CD4-positive, alpha-beta T cell treated with Interleukin-6 for 4 hours (primary cell): ENCODE measurements at places on chromosomes 6 and 20.

DNA sequence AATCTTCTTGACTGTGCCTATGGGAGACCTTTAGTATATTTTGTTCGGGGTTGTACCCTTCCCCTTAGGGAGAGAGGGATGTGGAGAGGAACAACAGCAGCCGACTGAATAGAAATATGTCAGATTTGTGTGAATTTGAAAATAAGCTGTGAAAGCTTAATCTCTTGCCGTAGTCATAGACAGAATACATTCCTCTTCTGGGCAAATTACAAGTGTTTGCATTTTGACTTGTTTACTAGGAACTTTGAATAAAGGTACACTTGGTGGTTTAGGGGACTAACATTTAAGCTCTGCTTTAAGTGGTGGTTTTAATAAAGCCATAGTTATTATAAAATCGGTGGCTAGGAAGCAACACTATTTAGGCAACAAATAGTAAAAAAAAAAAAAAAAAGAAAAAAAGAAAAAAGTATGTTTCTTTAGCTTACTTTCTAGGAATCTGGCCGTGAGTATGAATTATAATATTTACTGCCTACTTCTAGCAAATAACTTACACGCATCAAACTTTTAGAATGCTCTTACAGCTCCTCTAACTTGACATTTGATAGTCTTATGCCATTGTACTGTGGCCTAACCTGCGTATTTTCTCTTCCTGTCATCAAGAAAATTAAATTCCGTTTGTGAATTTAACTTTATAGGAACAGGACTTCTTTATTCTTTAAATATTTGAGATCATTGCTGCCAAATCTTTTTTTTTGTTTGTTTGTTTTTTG lies 65.1 kb downstream of the ZBTB2 start:
- no peak for DNase-seq

DNA sequence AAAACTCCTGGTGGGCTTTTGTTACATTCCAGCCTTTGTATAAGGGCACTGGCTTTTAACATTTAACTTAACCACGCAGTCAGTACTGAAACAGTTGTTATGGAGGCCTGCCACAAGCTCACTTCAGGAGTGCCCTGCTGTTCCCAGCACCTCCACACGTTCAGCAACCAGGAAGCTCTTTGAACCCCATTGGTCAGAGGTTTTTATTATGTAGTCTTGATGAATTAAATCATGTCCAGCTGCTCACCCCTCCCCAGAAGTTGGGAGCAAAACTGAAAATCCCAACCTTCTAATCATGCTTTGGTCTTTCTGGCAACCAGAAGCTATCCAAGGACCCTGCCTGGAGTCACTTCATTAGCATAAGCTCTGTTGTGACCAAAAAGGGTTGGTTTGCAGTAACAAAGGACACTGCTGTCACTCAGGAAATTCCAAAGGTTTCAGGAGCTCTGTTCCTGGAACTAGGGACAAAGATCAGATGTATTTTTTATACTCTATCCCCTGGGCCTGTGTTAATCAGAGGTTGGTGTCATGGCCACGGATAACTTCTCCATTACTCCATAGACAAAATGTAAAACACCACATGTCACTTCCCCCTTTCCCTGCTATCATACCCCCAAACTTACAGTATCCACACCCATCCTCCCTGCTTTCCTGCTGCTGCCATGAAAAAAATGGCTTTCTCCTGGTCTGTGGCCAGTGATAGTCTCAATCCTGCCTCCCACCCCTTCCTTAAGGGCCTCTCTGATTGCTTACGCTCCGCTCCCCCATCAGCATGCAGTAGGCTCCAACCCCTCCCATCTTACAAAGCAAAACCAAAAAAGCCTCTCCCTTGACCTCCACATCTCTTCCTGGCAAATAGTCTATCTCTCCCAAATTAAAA lies 3.1 kb downstream of the ARMC12 start:
- no peak for DNase-seq

- DNase-seq: peak; percentile 52
Measured at GRCh38 chr6:31898383-31899011, 999 bp upstream of the EHMT2 start.

GRCh38 chr20:43507150-43508080 lies at the start of gene L3MBTL1:
TSS of gene L3MBTL1 (plus strand) at chr20:43507697. CDS start at chr20:43513504, 5,807 bp downstream.
- DNase-seq: peak; percentile 6

DNA sequence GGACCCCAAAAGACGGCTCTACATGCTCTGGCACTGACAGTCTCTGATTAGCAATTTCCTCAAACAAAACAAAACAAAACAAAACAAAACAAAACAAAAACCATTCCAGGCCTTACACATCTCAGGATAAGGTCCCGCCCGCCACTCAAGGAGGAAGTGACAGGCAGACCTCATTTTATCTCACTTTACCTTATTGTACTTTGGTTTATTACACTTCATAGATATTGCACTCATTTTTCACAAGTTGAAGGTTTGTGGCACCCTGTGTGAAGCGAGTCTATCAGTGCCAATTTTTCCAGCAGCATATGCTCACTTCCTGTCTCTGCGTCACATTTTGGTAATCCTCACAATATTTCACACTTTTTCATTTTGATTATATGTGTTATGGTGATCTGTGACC lies 15.2 kb downstream of the ZBP1 start:
- DNase-seq: no peak

DNA sequence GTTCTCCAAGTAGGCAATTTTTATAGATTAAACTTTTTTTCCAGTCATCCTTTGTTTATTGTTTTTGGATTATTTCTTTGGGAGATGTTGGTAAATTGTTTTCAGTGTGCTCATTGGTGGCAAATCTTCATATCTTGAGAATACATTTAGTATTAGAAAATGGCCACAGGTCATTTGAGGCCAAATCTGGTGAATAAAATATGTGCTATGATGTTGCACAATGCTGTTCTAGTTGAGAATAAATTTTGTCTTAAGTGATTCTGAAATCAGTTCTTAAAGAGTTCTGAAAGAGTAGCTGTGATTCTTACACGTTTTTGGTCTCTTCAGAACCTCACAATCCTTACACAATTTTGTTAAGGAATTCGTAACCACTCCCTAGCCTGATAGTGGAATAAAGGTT lies 20.1 kb downstream of the CDKAL1 start:
- DNase-seq: no peak

GRCh38 chr6:167651318-167652041 lies 175.2 kb upstream of the AFDN start:
- DNase-seq: no peak

GRCh38 chr20:58621906-58622548 lies 29.1 kb upstream of the STX16 start:
- DNase-seq: no peak

DNA sequence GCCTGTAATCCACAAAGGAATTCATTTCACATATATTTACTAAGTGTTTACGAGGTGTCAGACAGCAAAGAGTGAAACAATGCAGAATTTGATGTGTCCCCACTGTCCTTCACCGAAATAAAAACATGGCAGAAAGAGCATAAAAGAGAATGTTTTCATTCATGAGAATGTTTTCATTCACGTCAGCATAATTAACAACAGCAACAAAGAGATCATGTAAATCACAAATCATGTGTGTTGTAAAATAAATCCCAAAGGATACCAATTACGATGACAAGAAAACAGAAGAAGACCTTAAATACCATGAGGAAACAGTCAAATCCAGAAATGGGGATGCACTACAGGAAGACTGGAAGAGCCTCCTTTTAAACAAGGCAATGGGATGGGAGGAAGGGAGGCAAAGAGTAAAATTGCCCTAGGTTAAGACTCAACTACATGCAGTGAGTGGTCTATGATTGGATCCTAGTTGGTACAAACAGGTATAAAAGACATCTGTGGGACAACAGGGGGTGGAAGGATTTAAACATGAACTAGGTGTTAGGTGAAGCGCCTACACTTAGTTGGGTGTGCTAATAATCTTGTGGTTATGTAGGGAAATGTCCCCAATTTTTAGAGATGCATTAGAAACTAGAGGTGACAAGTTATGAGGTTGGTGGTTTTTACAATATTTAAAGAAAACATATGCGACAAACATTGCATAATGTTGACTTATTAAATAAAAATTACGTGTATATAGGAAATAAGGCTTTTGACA lies 1.5 kb downstream of the ZSCAN31 start:
- DNase-seq: no peak

- DNase-seq: no peak
Measured at GRCh38 chr20:56828402-56828801, 199.3 kb downstream of the TFAP2C start.

GRCh38 chr6:34657307-34657978 lies 39.1 kb downstream of the ILRUN start:
- peak; percentile 24 for DNase-seq

- no peak for DNase-seq
Measured at GRCh38 chr6:9583753-9584352, 831.0 kb downstream of the TFAP2A start.

GRCh38 chr20:17128206-17128605 lies 98.6 kb upstream of the PCSK2 start:
- DNase-seq: no peak

DNA sequence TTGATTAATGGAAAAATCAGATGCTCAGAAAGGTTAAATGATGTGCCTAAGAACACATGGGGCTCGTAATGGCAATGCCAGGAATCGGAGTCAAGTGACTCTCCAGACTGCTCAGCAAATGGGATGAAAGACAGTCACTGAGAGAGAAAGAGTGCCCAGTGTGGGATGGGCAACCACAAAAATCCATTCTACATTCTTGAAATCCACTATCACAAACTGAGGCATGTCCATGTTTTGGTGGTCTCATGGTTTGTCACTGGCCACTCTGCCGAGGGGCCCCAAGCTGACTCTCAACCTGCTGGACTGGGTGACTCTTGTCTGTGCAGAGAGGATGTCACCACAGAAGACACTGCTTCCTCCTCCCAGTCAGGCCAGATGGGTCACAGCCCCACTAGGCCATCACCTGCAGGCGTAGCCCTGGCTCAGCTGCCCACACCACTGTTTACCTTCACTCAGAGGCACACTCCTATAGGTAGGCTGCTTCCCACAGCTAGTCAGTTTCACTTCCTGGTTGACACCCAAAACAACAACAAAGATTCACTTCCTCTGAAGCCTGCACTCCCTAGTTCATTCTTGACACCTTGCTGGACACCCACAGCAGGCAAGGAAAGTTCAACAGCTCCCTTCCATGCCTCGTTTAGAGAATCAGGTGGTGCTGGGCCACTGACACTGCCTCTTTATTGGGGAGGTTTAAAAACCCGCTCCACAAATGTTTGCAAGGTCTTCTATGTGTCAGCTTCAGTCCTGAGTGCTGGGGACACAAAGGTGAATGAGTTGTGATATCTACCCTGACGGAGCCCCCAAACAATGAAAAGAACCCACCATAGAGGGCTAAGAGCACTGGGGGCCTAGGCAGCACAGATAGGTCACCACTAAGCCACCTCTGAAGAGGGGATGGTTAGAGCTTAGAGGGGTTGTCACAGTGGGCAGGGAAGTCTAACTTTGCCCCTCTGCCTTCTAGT lies 21.7 kb downstream of the MAP1LC3A start:
- no peak for DNase-seq

DNA sequence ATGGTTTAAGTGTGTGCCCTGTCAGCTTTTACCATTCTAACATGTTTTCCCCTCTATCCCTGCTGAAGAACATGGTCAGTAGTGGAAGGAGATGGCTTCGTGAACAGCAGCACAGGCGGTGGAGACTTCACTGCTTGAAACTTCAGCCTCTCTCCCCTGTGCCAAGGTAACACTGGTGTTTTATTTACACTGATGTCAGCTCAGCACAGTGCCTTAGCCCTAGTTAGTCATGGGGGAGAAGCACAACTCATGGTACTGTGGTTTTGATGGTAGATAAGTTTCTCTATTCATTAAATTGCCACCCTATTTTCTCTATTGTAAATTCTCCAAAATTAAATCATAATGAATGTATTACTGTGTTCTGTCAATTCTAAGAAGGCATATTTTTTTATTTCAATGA lies 56.6 kb downstream of the MTHFD1L start:
- no peak for DNase-seq

GRCh38 chr6:144150710-144151657 lies 667 bp downstream of the STX11 start:
- peak; percentile 72 for DNase-seq

DNA sequence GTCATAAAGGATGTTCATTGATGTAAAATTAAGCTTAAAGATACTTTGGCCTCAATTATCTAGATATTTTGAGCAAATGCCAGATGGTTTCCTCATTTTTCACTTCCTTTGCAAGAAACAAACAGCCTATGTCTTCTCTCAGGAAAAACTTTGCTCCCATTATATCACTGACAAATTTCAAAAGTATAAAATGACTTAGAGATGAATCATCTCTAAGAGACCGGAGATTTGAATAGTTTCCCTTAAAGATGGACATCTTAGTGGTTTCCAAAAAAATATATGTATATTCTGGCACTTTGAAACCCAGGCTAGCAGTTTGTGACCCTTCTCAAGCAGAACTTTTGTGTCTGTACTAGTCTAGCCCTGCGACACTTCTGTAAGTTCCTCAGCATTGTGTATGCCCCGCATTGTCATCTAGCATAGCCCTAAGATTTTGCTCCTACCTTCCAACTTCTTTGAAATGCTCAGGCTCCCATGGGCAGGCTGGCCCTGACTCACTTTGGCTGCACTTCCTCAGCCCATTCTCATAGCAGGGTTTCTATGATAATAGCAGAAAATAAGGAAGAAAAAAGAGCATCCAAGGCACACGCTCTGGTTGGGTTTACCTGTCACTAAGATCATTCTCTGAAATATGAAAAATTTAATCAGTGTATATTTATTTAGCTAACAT lies 25.7 kb upstream of the POU3F2 start:
- DNase-seq: no peak

- no peak for DNase-seq
Measured at GRCh38 chr6:147900247-147900830, 391.8 kb downstream of the SAMD5 start.

GRCh38 chr6:16472349-16473069 lies 234.1 kb downstream of the GMPR start:
- no peak for DNase-seq

GRCh38 chr6:4883298-4883697 lies 107.1 kb downstream of the CDYL start:
- DNase-seq: no peak

DNA sequence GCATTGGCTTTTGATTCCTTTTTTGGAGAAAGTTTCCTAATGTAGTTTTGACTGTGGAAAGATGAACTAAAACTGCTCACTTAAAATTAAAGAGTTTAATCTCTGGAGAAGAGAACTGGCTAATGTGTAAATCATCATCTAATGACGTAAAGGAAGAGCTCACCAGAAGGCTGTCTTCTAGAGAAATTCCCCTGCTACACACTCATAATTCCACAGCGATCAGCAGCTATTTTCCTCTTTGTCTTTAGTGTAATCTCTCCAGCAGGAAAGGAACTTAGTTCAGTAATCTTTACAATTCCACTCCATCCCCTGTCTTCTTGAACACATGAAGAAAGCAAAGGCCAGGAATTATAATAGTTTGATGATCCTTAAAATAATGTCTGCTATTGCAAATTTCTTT lies 15.8 kb downstream of the SPTLC3 start:
- DNase-seq: no peak
